ENCODE measurements at places on chromosomes 3 and 15.

DNA sequence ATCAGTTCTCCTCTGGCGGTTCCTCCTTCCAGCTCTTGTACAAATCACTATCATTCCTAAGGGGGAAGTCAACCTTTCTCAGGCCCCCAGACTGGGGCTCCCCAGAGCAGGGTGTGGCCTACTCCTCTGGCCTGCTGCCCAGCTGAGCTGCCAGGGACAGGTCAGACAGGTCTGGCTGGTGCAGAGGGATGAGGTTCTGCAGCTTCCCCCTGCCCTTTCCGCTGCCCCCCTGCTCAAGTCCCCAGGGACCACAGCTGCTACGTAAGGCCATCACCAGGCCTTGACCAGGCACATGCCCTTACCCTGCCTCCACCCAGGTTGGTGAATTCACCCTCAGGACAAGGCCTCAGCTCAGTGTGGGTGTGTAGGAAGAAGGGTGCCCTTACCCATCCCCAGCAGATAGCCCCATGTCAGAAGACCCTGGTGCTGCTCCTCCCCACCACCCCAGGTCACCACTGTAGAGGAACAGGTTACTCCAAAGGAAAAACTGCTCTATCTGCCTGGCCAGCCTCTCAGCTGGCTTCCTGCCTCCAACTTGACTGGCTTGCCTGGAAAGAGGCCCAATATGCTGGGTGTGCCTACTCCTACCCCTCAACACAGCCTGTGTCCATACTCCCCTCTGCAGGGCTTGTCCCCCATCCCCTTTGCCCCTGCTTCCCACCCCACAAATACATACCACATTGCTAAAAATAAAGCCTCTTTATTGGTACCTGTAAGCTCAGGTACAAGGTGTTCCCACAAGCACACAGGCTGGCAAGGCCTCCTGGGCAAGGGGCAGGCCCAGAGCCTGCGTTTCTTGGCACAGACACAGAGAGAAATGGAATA is 12.0 kb downstream of the CSRNP1 start:
- no peak for DNase-seq

- no peak for DNase-seq
These were observed 525.5 kb upstream of the MCTP2 start for GRCh38 chr15:93705753-93706455.

DNA sequence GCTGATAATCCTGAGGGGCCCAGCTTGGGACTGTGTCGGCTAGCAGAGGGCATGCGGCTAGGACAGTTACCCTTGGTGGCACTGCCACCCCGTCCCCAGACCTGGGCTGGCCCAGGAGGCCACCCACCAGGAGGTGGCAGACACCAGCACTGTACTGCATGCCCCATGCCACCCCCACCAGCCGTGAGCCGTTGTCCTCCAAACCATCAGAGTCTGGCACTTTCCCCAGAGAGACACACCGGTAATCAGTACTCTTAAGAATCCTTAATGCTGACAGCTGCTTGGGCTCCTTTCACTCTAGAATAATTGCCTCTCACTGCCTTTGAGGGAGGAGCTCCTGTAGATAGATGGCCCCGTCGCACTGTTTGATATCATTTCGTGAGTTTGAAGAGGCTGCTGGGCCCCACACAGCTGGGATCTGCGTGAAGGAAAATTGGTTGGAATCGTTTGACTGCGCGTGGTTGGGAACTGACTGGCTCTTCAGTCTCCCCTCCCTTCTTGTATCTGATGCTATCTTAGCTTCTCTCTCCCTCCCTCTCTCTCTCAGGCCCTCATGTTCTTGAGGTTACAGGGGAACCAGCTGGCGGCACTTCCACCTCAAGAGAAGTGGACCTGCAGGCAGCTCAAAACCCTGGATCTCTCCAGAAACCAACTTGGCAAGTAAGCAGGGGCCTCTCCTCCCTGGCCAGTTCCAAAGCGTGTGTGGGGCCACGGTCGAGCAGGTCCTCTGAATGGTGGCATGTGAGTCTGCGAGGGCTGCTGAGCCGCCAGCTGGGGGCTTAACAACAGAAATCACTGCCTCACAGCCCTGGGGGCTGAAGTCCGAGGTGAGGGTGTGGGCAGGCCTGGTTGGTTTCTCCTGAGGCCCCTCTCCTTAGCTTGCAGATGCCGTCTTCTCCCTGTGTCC is 94.9 kb downstream of the LRRK1 start:
- no peak for DNase-seq

- DNase-seq = no peak
These were observed 1.5 kb downstream of the MYL3 start for GRCh38 chr3:46861605-46862368.

DNA sequence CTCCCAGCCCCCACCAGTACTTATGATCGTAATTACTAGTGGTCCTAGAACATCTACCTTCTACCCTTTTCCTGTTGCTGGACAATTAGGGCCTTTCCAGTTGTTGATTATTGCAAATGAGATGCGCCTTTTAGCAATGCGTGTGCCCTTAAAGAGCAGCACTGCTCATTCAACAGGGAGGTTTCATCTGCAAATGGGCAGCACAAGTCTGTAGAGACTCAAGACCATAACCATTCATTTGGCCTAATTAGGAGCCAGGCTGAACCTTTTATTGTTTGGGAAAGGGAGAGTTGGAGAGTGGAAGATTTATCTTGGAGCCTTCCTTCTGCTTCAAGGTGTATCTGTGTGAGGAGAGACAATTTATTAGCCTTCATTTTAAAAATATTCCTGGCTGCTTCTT is 42.3 kb downstream of the BOC start:
- no peak for DNase-seq

DNA sequence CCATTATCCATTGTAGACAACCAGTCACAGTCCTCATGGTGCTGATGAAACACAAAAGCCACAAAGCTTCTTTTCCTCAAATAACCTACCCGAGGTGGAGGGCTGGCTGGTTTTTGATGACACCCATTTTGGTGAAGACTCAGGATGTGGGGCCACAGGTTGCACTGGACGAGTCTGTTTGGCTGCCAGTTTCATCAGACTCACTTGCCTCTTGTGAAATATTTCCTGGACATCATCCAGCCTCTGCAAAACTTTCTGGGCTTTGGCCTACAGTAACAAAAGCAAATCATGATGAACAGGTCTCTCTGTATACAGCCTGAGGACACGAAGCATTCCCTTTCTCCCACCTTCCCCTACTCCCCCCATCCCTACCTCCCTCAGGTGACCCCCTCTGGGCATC is 42.2 kb downstream of the B3GNT5 start:
- no peak for DNase-seq

DNA sequence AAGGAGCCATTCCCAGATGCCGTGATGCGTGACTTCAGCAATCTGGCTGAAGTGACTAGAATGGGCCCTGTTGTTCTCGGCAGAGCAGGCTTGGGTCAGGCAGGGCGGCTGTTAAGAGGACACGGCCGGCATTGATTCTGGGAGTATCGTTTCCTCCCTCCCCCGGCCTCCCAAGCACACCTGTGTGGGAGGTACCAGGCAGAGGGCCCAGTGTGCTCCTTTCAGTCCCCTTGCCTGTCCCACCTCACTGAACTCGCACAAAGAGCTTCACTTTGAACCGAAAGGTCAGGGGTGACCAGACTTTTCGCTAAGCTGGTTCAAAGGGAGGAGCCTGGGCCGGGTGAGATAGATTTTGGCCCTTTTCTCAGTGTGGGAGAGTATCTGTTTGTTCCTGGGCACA is 92.7 kb downstream of the CEMIP start:
- no peak for DNase-seq

DNA sequence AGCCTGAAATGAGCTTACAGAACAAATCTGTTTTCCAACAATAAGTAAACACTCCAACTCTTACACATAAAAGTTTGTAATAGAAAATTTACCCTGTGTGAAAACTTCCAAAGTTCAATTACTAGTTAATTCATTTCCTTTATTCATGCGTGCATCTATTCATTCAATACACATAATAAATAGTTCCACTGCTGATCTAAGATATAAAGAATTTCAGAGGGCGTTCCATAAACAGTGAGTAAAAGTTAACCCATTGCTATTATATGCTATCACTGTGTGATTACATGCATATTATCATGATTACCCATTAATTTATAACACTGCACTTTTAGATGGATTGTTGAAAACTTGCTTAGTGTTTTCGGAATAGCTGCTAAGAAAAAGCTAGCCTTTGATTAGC is 36.2 kb upstream of the CFAP20DC start:
- no peak for DNase-seq

DNA sequence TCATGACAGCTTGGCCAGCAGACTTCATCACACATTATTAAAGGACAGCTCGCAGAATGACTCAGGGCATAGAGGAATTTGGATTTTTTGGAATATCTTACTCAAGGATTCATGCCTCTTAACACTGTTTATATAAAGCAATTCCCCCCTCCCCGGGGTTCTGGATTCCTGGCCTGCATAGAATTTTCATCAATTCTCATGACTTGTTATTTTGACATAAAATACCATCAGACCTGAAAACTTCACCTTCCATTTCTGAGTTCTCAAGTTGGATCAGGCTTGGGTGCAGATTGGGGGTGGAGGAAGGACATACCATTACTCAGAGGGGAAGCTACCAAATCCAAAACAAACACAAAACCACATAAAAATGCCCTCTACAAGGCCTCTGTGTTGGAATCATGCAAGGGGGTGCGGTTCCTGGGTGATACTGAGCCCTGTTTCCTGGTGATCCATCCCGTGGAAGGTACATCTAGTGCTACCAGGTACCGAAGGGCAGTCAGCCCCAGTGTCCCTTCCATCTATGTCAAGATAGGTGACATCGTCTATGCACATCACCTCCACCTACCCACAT is 95.3 kb downstream of the DAPK2 start:
- no peak for DNase-seq

DNA sequence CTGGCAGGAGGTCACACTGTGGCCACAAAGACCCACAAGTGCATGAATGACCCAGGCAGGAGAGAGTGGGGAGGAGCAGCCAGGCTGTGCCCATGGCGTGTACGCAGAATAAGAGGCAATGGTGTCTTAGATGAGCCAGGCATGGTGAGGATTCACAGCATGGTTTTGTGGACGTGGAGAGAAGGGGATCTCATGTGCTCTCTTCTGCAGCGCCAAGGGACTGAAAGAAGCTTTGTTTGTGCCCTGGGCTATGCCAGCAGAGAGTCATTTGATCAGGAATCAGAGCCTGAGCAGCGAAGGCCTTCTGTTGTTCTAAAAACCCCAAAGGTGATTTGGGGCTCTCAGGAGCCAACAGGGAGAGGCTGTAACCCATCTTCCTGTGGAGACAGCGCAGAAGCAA is 18.7 kb upstream of the RPP14 start:
- DNase-seq = no peak

GRCh38 chr15:54033869-54034458 is 55.7 kb downstream of the UNC13C start:
- no peak for DNase-seq

DNA sequence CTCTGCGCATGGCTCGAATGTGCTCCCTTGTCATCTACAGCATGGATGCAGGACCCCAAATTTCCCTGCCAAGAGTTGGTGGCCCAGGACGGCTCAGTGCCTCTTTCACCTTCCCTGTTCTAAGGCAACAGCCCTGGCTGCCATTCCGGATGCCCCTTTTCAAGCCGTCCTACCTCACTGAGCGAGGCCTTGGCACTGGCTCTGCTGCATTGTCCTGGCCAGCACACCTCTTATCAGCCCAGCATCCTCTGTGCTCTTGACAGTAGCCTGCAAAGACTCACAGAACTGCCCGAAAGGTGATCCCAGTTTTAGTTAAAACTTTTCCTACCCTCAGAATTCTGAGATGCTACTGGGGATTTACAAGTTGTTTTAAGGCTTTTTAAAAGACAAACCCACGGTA is 122.0 kb downstream of the MECOM start:
- no peak for DNase-seq

DNA sequence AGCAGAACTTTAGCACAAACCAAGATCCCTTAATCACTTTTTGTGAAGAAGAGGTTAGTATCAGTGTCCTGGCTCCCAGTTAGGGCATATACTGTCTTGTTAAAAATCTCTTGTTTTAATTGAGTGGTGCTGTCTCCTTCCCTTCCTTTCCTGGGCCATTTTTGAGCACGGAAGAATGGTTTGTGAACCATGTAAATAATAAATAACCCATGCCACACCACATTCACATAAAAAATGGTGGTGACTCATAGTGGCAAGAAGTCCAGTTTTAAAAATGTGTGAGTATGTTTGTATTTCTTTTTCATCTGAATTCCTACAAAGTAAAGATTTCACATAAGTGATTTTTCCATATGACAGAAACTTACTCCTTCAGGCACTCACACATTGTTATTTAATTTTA is 59.1 kb upstream of the SPRED1 start:
- no peak for DNase-seq

GRCh38 chr3:105944276-105944675 is 75.5 kb upstream of the CBLB start:
- DNase-seq = no peak

DNA sequence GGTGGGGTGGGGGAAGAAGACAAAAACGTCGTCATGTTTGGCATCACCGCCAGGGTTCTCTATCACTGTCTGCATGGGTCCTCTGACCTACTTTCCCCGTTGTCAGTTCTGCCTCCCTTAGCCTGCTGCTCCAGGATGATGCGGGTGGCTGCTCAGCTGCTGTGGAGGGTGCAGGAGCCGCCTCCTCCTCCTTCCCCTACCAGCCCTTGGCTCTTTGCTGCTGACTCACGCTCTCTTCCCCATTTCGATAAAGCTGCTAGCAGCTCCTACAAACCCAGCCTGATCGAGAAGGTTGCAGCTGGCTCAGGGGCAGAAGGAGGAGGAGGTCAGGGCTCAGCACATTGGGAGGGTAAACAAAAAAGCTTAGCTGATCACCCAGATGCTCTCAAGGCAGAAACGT is 49.5 kb upstream of the SEC13 start:
- DNase-seq = no peak

GRCh38 chr3:135141160-135141559 is 346.1 kb downstream of the EPHB1 start:
- no peak for DNase-seq

- no peak for DNase-seq
These were observed 112.7 kb downstream of the RAB11A start for GRCh38 chr15:65981837-65982626.

GRCh38 chr15:101410612-101411011 is 78.9 kb downstream of the PCSK6 start:
- DNase-seq = no peak

- DNase-seq = no peak
These were observed 28.8 kb downstream of the EHHADH start for GRCh38 chr3:185225080-185225479.

- no peak for DNase-seq
These were observed 228.9 kb upstream of the MANF start for GRCh38 chr3:51156147-51156546.

GRCh38 chr3:10806006-10806405 is 10.0 kb upstream of the SLC6A11 start:
- no peak for DNase-seq

Measured in cortex of kidney (tissue), 1 donor.